Brain microvascular endothelial cell (primary cell): ENCODE measurements at places on chromosomes 3 and 15.

- no peak for DNase-seq
These were observed 122.7 kb downstream of the MEIS2 start for GRCh38 chr15:36977659-36978058.

- DNase-seq: no peak
These were observed 234.5 kb upstream of the ZBTB20 start for GRCh38 chr3:115381573-115381912.

- peak; percentile 33 for DNase-seq
These were observed 405.8 kb downstream of the IGSF11 start for GRCh38 chr3:118628704-118629341.

DNA sequence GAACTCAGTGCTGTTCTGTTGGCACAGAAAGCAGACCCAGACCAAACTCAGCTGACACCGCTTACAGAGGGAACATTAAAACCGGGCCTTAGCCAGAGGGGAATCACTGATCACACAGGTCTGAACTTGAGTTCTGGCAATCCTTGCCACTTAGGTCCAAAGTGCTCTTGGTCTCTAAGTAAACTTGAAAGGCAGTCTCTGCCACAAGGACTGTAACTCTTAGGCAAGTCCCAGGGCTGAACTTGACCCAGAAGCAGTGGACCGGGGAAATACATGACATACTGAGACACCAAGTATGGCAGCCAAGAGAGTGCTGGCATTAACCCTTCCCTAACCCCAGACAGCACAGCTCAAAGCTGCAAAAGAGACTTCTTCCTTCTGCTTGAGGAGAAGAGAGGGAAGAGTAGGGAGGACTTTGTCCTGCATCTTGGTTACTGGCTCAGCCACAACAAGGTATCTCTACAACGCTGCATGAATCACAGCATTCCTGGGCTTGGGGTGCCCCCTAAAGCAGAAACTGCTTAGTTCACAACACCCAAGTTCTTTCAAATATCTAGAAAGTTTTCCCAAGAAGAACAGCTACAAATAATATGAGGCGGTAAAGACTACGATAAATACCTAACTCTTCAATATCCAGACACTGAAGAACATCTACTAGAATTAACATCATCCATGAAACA lies 32.5 kb downstream of the NAALADL2 start:
- peak; percentile 27 for DNase-seq

DNA sequence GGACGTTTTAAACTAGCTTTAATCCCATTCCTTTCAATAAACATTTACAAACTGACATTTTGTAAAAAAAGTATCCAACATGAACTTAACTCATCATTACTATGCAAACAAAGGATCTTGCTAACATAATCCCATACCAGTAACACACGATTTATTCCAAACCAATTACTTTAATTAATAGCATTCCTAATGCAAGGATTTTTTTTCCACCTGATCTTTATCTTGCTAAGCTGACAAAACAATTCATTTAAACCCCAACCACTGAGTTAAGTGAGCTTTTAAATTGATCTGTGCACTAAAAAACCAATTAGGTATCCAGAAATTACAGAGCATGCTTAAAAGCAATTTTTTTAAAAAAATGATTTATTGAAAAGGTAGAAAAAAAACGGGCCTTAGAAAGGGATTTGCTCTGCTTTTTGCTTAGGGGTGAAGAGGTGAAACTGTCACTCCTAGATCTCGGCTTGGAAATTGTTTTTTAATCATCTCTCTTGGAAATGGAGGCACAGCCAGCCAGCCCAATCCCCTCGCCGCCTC lies 1.2 kb downstream of the SH3BP5 start:
- no peak for DNase-seq

- DNase-seq: no peak
These were observed 312.8 kb downstream of the ZPLD1 start for GRCh38 chr3:102747611-102748010.

DNA sequence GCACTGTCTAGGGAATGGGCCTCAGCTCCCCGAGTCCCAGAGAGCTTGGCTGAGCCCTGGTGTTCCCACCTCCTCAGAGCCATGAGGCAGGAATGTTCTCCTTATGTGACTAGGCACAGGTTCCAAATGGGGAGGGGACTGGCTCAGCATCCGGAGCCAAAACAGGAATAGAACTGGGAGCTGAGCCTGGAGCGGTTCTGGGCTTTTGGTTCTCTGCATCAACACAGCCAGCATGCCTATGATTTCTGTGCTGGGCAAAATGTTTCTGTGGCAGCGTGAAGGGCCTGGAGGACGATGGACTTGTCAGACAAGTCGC lies at the start of gene FAM131A:
Gene FAM131A, plus strand, starts transcription at position 202 of the 316 bp plus-strand sequence. Its CDS starts 31 bp downstream, at position 233.
- no peak for DNase-seq

- no peak for DNase-seq
These were observed 8.4 kb downstream of the PROK2 start for GRCh38 chr3:71776538-71776937.

DNA sequence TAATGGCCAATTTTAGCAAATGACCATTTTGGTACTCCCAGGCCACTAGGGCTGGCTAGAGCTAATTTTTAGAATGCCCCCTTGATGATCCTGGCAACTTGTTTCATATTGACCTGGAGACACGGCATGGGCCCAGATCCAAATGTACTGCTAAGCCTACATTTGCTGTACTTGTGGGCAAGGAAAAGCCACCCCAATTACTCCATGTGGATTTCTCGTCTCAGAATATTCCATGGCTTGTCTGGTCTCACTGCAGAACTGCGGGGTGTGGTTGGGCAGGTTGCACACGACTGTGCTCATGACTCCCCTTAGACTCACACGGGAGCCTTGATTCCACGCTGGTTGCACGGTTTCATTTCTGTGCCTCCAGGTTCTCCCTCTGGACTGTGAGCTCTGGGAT lies 140.9 kb downstream of the RPLP1 start:
- no peak for DNase-seq

DNA sequence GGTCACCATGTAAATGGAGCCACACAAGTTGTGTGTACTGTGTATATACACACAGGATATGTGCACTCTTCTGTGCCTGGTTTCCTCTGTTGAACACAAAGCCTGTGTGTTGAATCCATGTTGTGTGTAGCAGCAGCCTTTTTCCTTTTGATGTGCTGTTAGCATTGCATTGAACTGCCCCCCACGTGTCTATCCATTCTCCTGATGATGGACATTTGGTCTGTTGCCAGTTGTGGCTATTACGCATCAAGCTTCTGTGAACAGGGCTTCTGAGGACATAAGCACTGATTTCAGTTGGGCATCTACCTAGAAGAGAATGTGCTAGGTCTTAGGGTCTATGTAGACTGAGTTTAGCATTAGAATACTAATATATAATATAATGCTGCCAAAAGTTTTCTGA lies 77.4 kb downstream of the LSM3 start:
- DNase-seq: no peak

DNA sequence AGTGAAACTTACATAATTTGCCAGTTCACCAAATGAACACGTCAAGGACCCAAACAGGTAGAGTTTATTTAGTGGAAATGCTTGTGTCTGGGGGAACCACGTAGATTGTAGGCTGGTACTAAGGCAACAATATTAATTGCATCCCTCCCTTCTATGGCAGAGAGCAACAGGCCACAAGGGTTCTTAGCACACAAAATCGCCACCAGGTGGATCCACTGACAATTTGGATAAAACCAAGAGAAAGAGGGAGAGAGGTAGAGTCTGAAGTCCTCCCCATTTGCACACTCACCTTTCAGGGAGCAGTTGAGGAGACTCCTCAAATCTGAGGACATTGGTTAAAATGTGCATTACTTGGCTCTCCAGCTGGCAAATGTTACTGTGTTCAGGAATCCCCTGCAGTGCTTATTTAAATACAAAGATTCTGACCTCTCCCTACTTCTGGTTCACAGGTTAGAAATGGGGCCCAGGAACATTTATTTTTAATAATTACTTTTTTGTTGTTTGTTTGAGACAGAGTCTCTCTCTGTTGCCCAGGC lies 181.0 kb upstream of the FEZF2 start:
- DNase-seq: no peak

GRCh38 chr3:32607522-32607921 lies 36.9 kb upstream of the DYNC1LI1 start:
- no peak for DNase-seq

GRCh38 chr3:194617143-194617671 lies 16.0 kb downstream of the TMEM44 start:
- DNase-seq: no peak

GRCh38 chr3:114933407-114933806 lies 213.7 kb downstream of the ZBTB20 start:
- no peak for DNase-seq
